ENCODE measurements at places on chromosomes 16 and 17.

DNA sequence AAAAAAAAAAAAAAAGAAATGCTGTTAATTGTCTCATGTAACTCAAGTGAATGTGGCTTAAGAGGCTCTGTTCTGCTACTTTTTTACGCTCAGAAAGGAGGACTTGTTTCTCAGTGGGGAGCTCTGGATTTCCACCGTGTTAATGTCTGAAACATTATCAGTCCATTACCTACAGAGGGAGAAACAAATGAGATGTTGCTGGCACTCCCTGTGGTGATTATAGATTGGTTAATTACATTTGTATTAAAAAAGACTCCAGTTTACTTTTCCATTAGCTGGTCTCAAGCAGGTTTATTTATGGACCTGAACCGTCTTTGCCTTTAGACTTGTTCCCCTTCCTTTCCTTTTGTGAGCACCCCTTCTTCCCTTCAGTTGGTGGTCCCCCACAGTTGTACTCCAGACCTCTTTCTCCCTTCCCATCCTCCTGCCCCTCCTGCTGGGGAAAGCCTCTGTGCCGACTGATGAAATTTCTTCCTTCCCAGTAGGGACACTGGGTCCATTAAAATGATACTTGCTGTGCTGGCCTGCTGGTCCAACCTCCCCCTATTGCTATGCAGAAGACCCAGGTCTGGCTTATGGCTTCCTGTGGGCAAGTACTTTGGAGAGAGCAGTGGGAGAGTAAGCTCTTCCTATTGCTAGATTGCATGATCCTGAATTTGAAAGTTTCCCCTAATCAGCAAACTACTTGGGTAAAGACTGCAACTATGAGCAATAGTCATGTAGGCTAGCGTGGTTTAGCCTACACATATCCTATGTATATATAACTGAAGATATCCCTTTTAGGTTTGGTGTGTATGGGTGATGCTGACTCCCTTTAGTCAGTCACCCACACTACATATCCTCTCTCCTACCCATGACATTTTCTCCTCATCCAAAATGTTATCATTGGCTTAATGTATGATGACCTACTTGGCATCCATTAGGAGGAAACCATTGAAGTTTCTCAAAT lies 8.1 kb downstream of the CDC6 start:
- DNase-seq = no peak

- no peak for DNase-seq
These were observed 2.0 kb downstream of the NEUROD2 start for GRCh38 chr17:39605492-39606433.

GRCh38 chr16:57084257-57084770 lies 8.1 kb upstream of the CPNE2 start:
- peak; percentile 68 for DNase-seq

GRCh38 chr16:2467528-2468232 lies 3.4 kb upstream of the NTN3 start:
- DNase-seq = no peak

GRCh38 chr16:52407778-52408177 lies 139.2 kb downstream of the TOX3 start:
- no peak for DNase-seq

DNA sequence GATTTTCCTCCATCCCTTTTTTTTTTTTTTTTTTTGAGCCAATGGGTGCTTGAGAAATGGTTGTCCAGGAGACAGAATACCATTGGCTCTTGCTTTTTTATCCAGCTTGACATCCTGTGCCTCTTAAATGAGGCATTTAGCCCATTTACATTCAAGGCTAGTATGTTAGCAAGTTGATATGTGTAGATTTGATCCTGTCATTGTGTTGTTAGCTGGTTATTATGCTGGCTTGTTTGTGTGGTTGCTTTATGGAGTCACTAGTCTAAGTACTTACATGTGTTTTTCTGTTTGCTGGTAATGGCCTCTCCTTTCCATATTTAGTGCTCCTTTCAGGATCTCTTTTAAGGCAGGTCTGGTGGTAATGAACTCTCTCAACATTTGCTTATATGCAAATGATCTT lies 14.1 kb upstream of the SLFN11 start:
- DNase-seq = no peak
